NK-92 treated with Interleukin-12 subunit alpha and Interleukin-12 subunit beta, amount 100 ng/mL, for 24 hours (cell line): ENCODE measurements at places on chromosomes 5 and 9.

- DNase-seq: no peak
These were observed 729.4 kb downstream of the MTRR start for GRCh38 chr5:8598356-8598755.

DNA sequence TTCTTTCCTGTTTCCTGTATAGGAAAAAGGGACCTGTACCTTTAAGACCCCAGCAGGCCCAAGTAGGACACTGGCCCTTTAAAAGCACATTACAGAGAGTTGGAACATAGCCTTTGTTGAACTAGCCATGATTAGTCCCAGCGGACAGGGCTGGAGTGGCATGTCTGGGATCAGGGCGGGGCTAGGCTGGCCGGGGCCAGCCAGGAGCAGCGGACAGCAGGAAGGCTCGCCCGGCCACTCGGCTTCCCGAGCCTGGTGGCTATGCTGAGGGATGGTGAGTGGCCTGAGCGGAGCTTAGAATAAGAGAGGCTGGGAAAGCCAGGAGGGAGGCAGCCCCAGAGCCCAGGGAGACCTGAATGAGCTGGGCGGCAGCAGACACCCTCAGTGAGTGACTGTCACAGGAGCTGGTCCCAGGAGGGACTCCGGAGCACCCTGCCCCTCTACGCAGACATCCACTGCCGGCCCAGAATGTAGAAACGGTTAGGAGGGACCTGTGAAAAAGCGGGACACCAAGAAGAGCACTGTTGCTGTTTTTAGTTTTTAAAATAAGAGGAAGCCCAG, 92.1 kb downstream of the DAB2IP start:
- no peak for DNase-seq

DNA sequence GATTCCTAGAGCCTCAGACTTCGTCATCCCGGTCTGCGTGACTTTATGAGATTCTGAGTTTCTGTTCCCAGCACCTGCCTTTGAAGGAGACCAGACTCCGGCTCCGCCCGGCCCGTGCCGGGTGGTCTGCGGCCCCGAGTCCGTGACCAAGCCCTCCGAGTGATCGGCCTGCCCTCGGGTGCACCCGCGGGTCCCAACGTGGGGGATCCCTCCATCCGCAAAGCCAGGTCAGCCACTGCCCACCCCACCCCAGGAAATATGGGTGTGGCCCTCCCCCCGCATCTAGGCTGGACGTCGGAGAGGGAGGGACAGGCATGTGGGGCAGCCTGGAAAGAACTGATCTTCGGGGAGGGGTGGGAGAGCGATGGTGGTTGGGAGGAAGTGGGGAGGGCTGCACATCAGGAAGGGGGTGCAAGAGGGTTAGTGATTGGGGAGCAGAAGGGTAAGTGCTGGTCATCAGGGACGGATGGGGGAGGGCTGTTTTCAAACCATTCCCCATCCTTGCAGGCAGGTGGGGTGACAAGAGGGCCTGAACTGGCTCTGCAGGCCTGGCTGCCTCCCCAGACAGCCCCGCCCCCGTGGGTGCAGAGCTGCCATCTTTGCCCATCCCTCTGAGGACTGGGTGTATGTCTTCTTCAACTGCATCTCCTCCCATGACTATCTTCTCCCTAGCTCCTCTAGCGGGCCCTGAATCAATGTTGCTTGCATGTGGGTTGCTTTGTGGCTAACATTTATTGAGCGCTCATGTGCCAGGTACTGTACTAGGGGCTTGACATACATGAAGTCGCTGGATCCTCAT, 747 bp downstream of the LRSAM1 start:
- DNase-seq: peak; percentile 48

GRCh38 chr5:54985301-54986268, at the start of gene ESM1:
ESM1 (minus strand) TSS chr5:54985593; CDS start chr5:54985517, 76 bp downstream.
- DNase-seq: no peak

GRCh38 chr5:54521856-54522479, 4.4 kb downstream of the SNX18 start:
- no peak for DNase-seq
